ENCODE measurements at places on chromosomes 7 and 10.

DNA sequence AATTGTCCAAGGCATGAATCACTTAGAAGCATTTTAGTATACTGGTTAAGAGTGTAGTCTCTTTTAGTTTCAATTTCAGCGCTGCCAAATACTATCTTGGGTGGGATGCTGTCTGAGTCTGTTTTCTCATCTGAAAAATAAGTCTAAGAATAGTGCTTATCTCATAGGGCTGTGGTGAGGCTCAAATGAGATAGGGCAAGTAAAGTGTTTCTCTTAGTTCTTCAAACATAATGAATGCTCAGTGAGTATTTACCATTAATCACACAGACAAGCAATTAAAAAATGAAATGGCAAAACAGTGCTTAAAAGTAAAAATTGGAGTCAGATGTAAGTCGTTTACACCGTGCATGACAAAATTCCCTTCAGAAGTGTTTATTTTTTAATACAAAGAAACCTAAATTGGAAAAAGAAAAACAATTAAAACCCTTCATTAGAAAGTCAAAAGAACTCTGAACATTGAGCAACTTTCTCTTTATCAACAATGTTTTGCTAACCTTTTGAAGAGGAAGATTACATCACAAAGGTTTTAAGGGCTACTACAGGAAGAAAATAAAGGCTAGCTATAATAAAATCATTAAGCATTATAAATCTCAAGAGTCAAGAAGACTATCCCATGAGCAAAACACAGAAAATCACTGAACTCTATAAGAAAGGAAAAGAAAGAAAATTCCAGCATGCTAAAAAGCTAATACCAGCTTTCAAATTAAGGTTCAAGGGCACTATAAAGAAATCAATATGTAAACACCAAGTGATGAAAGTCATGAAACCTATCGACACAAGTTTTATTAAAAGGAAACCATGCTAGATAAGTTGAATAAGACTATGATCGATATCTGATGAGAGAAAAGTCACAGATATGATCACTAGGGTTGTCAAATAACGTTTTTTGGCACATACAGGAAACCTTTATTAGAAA, 45.6 kb upstream of the C1GALT1 start:
- no peak for DNase-seq

GRCh38 chr7:155594163-155594732, 47.9 kb upstream of the CNPY1 start:
- DNase-seq: no peak

DNA sequence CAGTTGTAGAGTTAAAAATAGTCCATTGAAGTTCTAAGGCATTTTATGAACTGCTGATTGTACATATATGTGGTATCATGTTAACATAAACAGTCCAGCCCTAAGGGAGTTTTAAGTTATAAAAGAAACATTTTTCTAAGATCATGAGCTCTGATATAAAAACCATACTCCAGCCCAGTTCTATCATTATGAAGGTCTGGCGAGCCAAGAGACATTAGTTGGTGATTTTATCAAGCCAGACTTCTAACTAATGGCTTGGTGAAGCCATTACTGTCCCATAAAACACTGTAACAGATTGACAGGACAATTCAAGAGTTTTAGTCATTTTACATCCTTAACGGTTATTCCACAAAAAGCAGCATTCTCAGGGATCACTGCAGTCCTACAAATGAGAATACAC, 221.6 kb downstream of the RNLS start:
- no peak for DNase-seq

DNA sequence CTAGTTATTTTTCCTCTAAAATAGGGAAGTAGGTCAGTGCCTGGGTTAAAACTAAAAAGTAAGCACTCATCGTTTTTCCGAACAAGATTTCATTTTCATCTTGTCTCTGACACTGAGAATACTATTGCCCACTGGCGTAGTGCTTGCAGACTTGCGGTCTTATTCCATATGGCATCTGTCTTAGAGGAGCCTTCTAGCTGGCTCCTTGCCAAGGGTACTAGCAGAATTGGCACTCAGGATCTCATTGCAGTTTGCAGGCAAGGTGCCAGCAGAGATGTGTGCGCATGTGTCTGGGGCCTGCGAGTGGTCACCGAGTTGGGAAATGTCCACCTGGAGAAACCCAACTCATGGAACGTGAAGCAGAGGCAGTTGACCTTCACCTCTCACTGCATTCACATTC, 143.4 kb downstream of the CELF2 start:
- DNase-seq: no peak
